ENCODE measurements at places on chromosomes 6 and 20. TPM values are rescaled to one million over a fixed set of nuclear protein-coding genes. Genes with fewer than 3 reads are reported as not detected.

Gene SIM1
- not detected for total RNA-seq

Gene DUSP22
- total RNA-seq, result 13.7 TPM

Gene PSORS1C2
- not detected for total RNA-seq

Gene KIAA0408
- 1.3 TPM for total RNA-seq

All from fibroblast of lung (primary cell).